ENCODE measurements at places on chromosomes 5 and 9.

DNA sequence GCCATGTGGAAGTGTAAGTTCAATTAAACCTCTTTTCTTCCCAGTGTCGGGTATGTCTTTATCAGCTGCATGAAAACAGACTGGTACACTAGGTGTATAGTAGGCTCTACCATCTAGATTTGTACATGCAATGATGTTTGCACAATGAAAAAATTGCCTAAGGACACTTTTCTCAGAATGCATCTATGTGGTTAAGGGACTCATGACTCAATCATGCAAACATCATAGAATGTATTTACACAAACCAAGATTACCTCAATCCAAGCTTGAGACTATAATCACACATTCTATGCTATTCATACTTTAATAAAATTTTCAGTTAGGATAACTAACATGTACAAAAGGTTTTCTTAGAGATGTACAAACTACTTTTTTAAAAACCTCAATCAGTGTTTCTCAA lies 1164.5 kb downstream of the CDH12 start:
- no peak for DNase-seq

GRCh38 chr5:170200876-170201275 lies 31.9 kb upstream of the C5orf58 start:
- no peak for DNase-seq

DNA sequence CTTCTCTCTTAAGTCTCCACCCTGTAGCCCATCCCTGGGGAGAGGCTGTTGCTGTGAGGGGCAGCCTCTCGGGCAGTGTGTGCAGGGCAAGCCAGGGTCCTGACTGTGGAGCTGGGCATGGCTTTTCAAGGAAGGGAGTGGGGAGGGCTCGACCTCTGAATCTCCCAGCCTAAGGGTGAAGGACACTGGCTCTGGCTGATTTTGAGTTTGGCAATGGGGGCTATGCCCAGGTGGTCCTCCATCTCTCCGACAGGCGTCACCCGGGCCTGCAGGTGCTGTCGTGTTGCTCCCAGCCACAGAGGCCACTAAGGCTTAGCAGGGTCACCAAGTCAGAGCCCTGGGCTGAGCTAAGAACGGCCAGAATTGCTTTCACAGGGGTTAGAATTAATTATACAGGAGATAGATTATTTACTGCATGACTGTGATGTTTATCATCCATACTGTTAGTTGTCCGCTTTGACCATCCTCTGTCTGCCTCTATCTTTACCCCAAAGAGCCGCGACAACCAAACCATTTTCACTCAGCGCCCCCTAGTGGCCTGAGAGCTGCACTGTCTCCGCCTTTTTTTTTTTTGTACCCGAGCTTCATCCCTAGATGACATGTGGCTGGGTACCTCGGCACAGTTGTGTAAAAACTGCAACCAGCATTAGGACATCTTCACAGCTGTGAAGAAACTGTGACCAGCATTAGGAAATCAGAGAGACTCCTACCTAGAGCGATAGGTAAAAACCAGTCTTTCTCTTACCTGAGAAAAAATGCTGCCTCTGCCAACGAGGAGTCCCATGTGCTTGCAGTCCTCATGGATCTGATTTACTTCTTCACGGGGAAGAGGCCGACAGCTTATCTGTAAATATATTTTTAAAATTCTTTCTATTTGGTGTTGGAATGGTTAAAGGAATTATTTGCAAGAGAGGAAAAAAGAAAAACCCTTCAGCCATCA lies 44.5 kb downstream of the AGXT2 start:
- peak; percentile 79 for DNase-seq

- peak; percentile 60 for DNase-seq
Observed at GRCh38 chr9:72894342-72894741, 58.5 kb downstream of the ALDH1A1 start.

DNA sequence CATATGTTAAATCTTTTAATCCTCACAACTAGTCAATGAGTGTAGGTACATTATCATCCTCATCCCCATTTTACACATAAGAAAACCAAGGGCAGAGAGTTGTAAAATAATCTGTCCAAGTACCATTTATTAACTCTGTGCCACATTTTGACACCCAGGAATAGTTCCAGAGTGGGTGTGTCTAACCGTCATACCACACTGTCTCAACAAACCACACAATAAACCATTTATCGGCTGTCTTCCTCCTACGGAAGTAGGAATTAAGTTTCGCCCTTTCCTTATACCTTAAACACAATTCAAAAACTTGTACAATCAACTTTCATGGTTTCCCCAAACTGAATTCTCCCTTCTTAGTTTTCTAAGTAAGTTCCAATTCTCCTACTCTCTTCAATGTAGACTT lies 11.4 kb downstream of the AP3B1 start:
- DNase-seq: no peak

DNA sequence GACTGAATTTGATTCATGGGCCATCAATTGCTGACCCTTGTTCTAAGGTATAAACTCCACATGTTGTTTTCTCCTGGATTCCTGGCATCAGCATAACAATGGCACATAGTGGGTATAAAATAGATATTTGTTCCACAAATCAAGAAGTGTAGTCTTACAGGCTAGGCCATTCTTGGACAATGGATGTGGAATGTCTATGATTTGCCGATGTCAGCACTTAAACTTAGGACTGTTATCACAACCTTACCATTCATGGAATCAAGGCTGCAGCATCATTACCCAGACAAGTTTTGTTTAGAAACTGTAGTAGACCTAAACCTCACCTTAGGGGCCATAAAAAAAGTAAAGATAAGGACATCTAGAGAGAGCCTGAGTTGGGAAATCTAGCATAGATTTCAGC lies 680.0 kb downstream of the BRINP1 start:
- DNase-seq: no peak

- DNase-seq: no peak
Observed at GRCh38 chr5:55289808-55290207, 17.7 kb downstream of the DHX29 start.

DNA sequence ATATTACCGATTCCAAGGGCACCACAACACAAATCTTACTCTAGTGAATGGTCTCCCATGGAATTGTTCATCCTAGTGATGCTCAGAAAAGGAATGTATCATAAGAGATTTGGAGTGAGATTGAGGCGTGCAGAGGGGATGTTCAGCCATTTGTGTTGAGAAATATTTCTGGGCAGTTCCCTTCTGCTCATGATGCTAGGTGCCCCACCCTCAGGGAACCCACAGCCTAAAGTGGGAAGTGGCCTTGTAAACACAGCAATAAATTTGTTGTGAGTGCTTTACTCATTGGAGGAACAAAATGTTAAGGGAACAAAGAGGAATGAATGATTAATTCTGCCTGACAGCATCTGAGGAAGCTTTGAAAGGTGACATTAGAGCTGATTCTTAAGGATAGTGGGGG lies 129.9 kb downstream of the TLE4 start:
- DNase-seq: peak; percentile 62
